Upper lobe of right lung (tissue), 1 donor: ENCODE measurements at places on chromosomes 4 and X. TPM values are rescaled to one million over a fixed set of nuclear protein-coding genes. Genes with fewer than 3 reads are reported as not detected.

DNA sequence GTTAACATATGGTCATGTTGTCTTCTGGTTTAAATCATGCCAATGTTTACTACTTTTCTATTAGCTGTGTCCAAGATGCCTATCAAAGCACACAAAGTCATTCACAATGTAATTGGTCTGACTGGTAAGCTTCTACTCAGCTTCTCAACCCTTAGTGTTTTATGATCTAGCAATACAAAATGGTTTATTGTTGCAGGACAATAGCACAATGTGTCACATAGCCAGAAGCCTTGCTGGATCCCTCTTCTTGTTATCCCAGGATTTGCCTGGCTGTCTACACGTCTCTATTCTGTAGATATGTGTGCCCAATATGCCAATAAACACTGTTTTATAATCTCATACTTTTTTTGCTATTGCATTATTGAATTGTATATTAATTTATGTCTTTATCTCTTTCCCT, 1111.0 kb upstream of the AGA start:
- no peak for DNase-seq
- H3K27ac ChIP-seq, result no peak overlapping the region
- H3K4me3 ChIP-seq, result no peak overlapping the region
- no peaks in the 10 kb centered on the region for H3K27me3 ChIP-seq
- H3K4me1 ChIP-seq, result no peaks in the 10 kb centered on the region

DNA sequence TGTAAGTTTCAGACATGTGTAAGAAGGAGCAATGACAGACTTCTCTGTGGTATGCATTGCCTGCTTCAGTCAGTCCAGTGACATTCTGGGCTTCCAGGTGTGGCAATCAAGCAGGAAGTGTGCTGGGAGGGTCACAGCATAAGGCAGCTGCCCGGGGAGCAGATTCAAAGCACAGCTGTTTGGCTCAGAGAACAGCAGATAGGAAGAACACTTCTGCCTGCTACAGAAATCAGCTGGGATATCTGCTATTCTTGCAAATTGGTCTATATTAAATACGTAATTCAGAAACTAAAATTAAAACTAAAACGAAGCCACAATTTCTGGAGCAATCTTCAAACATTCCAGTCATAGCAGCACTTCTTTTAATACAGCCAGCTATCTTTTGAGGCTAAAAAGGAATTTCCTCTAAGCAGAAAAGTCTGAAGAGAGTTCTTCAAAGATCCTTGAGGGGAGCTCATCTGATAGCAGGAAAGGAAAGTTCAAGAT, 47.5 kb upstream of the GALNT7 start:
- peaks cover 5% of the 10 kb centered on the region for H3K4me1 ChIP-seq
- no peak overlapping the region for H3K4me3 ChIP-seq
- no peak for DNase-seq
- no peaks in the 10 kb centered on the region for H3K36me3 ChIP-seq

ODAPH gene
- total RNA-seq, result not detected

OPRPN gene
- total RNA-seq, result not detected

CXCL11 gene
- total RNA-seq, result not detected
